ENCODE measurements at places on chromosomes 16 and 17.

DNA sequence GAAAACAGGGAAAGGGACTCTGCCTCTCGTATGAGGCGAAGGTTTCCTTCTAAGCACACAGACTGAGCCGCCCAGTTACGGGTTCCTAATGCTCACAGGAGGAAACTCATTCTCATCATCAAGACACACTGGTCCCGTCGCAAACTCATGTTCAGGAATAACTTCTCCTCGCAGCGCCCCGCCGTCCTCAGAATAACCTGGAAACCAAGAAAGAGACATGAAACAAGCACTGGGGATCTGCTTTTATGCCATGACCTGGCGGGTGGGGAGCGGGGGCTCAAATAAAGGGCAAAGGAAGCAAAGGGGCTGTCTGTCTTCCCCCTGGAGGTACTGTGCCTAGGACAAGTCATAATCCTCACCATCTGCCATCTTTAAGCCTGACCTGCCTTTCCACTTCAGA lies 31.3 kb downstream of the WIPI1 start:
- no peak for DNase-seq

DNA sequence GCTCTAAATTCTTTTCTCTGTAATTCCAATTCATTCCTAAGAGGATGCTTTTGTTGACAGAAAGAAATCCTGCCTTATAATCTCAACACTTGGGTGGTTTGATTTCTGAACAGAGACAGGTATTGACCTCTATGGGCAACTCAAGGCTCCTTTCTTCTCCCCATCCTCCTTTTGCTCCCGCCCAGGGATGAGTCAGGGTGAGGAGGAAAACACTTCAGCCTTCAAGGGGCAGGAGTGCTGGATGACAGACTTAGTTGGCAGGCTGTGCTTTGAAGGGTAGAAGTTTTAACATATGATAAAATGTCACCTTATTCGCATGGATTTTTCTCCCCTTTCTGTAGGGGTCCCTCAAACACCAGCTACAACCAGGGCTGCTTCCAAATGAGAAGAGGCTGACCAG lies 16.7 kb upstream of the TOM1L1 start:
- no peak for DNase-seq

DNA sequence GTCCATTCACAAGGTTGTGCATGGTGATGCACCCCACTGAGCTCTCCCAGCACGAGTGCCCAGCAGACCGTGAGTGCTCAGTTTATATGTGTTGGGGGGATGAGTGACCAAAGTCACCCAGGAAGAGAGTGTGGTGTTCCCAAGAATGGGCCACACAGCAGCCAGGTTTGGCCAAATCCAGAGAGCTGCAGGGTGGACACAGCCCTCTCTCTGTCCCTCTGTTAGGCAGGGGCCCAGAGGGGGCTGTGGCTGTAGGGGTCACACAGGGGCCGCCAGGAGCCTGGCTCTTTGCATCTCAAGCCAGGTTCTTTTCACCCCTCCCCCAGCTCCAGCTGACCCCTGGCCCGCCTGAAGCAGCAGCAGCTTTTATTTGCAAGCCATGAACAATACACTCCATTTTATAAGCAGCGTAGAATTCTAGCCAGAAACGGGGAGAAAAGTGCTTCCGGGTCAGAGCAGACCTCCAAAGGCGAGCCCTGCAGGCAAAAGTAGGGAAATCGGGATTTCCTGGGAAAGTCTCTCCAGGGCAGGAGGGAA lies 13.3 kb downstream of the COTL1 start:
- no peak for DNase-seq

GRCh38 chr17:12928736-12929135 lies 89.1 kb downstream of the ELAC2 start:
- DNase-seq = no peak

DNA sequence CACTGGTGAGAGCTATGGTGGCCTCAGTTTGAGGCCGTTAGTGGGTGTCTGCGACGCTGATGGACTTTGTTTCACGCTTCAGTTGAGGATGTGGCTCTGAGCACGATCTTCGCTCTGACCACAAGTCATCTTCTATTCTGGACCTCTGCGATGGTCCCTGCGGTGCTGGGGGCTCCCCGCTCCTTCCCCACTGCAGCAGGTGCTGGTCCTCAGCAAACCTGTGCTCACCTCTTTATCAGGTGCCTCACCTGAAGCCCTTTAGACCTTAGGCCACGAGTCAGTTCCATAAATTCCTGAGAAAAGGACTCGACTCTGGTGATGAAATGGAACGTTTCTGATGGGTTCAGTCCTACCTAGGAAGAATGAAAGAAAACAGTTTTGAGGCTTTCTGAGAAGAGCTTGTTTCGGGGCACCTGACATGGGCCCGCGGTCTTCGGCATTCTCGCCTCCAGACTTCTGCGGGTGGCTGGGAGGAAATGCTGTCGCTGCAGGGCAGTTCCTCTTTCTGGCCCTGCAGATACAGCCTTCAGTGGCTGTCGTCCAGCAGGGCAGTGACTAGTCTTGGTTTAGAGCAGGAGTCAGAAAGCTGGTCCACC lies 4.7 kb downstream of the KCTD5 start:
- DNase-seq = peak; percentile 82

DNA sequence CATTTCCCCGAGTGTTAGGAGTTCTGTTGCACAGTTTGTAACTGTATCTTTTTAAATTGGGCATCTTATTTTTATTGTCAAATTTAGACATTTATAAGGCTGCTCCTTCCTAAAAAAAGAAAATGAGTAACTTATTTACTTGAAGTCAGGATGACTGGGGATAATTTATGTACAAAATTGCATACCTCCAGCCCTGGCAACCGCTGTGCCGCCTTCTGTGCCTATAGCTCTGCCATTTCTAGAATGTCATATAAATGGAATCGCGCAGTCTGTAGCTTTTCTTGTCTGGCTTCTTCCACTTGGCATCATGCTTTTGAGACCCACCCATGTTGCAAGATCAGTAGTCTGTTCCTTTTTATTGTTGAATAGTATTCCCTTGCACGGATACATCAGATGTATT lies 29.0 kb upstream of the GAA start:
- DNase-seq = no peak

GRCh38 chr17:55274355-55275255 lies 9.8 kb downstream of the HLF start:
- DNase-seq = no peak
